ENCODE measurements at places on chromosomes 2 and 18.
A peak's percentile ranks its signal among the peaks of the same experiment; 100 is the strongest.

GRCh38 chr18:79942211-79942610 lies 9.2 kb downstream of the SLC66A2 start:
- DNase-seq, result no peak

GRCh38 chr18:55322178-55322735 lies 265.7 kb downstream of the TCF4 start:
- peak; percentile 96 for DNase-seq

- no peak for DNase-seq
These were observed 69.3 kb upstream of the YWHAQ start for GRCh38 chr2:9700109-9700495.

DNA sequence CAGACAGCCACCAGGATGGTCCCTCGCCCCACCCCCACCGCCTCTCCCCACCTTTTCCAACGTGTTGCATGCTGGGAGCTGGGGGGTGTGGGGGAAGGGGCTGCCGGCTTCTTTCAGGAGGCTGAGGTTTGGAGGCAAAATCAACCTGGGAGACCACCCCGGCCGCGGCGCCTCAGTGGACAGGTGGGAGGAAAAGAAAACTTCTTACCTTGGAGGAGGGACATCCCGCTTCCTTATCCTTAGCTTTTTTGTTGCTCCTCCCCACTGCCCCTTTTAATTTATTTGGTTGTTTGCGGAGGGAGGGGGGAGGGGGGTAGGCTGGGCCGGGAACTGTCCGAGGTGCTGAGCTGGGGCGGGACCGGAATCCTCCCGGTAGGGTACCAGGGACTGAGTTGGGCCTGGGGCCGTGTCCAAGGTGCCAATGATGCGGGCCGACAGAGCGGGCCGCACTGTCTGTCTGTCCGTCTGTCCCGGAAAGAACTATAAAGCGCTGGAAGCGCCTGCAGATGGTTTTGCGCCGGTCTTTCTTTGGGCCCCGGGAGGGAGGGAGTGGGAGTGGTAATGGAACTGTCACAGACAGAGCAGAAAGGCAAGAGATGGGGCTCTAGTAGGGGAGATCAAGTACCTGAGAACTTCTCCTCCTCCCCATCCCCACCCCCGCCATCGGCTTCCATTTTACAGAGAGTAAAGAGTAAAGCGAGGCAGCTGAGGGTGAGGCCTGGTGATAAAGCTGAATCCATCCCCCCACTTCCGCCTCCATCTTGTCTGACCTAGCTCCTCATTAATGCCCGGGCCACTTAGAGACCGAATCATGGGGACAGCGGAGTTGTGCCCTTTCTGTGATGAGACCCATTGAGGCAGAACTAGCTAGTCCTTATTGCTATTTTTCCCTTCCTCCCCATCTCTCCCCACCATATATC lies 2.4 kb downstream of the CDK5R2 start:
- no peak for DNase-seq

DNA sequence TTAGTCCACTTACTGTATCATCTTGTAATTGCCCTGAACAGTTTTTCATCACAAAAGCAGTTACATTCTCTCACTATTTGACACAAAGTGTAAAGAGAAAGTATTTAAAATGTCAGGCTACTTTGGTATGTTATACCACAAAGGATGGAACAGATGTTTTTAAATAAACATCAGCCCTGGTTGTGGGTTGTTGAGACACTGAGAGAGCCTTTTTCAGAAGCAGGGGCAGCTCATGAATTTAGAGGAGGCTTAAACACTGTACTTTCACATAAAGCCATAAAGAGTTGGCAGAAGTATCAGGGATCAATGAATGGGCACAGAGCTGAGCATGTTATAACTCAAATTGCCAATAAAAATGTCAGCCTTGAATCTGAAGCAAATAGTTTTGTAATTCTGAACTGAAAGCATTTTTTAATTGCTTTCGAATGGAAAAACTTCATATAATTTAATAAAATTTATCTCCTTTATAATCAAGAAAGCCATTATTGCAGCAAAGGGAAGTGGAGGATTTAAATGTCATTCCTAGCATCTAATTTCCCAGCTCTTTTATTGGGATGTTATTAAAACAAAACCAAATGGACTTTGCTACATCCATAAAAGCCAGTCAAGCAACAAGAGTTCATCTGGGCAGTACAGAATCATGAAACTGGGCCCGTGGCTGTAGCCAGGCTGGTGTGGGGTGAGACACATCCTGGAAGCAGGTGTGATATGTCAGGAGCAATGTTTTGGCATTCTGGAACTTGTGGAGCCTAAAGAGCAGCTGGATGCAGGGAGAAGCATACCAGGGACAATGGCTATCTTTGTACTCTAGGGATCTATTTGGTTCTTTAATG lies 95.1 kb upstream of the NT5C1B start:
- peak; percentile 13 for DNase-seq

DNA sequence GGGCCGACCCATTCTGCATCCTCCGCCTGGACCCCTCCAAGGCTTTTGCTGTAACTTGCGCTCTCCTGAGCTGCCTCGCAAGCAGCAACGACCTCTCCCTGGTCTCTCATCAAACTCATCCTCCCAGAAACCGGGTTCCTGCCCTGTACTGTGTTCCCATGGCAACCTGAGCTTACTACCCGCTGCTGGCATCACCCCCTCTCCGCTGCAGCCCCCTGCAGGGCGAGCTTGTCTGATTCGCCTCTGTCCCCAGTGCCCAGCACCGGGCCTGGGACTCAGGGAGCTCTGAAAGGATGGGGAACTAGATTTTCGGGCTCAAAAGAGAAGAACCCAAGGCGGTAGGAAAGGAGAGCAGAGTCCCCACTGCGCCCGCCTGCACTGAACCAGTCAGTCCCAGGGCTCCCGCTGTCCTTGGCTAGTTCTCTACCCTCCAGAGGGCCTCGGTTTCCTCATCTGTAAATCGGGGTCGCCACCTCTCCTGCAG lies 463 bp downstream of the HS1BP3 start:
- DNase-seq, result peak; percentile 40

- DNase-seq, result no peak
These were observed 98.4 kb upstream of the OSR1 start for GRCh38 chr2:19456705-19457309.

GRCh38 chr18:34707670-34708069 lies 2.4 kb upstream of the DTNA start:
- DNase-seq, result peak; percentile 95

GRCh38 chr18:47979611-47980200 lies 49.2 kb upstream of the SMAD2 start:
- no peak for DNase-seq

DNA sequence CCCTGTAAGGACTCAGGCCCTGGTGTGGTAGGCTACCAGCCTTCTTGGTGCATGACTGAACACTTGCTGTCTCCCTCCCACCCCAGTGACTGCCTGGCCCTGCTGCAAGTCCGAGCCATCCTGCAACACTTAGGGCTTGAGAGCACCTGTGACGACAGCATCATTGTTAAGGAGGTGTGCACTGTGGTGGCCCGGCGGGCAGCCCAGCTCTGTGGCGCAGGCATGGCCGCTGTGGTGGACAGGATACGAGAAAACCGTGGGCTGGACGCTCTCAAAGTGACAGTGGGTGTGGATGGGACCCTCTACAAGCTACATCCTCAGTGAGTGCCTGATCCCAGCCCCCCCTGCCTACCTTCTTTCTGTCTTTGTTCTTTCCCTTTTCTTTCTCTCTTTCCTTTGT lies 55.2 kb downstream of the HK2 start:
- DNase-seq, result no peak

DNA sequence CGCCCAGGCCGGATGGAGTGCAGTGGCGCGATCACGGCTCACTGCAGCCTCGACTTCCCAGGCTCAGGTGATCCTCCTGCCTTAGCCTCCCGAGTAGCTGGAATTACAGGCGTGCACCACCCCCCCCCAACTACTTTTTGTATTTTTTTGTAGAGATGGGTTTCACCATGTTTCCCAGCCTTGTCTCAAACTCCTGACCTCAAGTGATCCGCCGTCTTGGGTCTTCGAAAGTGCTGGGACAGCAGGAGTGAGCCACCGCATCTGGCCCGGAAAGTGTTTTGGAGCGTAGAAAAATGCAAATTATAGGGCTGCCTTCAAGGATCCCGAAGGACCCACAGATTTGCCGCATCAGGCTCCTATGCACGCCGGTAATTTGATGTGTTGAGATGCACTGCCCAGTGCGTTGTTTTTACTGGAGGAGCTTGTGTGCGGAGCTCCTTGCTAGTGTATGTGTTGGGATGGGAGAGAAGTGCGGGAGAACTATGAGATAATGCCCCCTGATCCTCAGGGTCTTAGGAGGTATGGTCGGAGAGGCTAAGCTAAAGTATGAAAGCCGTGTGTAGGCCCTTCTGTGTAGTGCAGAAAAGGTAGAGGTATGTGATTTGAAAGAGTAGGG lies 1.2 kb upstream of the CLASP1 start:
- peak; percentile 9 for DNase-seq

DNA sequence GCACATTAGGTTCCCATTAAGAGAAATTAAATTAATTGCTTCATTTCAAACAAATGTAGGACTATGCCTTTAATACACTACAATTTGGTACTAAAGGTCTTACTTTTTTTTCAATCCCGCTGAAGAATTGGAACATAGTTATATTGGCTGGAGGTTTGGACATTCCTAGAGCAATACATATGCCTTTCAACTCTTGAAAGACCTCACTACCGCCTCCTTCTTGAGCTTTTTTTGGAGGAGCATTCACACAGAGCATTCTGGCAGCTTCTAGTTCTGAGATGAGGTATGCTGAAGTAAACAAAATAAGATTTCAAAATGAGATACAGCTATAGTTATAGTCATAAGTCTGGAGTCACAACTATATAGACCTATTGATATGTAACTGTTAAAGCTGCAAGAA lies 10.9 kb downstream of the FAM98A start:
- no peak for DNase-seq

Measured in fibroblast of skin of back (primary cell).